ENCODE measurements at places on chromosomes 1 and 21.

GRCh38 chr21:36403713-36404112, 18.5 kb downstream of the CHAF1B start:
- DNase-seq, result no peak

DNA sequence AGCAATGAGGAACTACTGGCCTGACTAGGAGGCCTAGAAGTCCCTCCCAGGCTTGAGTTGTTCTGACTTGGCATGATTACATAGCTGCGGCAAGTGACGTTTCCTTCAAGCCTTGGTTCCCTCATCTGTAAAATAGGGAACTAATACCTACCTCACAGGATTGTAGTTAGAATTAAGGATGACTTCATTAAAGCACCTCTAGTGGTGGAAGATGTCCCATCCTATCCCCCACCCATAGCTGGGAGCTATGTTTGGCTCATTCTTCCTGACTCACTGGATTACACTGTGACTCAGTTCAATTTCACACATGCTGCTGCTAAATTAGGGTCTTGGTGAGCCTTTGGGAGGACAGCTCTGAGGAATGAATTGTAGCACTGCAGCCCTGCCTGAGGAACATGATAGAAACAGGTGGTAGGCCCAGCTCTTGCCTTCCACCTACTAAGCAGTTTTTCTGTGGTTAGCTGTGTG, 6.0 kb upstream of the SHISA4 start:
- no peak for DNase-seq

DNA sequence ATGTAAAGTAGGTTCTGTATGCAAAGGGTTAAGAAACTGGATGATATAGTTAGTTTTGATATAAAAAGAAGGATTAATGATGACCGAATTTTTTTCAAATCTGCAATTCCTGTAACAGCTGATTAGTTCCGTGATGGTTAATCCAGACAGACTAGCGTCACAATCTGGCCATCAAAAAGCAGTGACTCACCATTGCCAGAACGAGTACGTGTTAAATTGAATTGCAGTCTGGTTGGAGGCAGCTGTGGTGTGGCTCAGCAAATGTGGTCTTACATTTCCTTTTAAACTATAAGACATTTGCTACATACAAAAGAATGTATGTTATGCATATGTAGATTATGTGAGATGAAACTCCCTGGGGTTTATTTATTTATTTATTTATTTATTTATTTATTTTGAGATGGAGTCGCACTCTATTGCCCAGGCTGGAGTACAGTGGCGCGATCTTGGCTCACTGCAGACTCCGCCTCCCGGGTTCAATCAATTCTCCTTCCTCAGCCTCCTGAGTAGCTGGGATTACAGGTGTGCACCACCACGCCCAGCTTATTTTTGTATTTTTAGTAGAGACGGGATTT, 139.8 kb downstream of the RYR2 start:
- no peak for DNase-seq

- no peak for DNase-seq
Observed at GRCh38 chr1:181807251-181807650, 254.3 kb downstream of the ZNF648 start.

DNA sequence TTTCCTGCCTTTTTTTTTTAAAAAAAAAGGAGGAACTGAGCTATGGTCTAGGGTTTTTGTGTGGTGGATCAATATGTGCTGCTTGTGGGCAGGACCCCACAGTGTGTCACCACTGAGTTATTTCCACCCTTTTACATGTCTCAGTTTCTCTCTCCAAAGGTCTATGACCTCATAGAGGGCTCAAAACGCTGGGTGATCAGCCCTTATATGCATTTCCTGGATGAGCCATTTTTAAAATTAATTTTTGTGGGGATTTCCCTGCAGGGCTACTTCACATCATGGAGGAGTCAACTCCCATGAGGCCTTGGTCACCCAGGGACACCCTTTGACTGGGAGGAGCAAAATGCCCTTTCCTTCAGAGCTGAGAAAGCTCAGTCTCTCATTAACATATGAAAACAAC, 20.7 kb upstream of the HAO2 start:
- DNase-seq, result no peak

- no peak for DNase-seq
Observed at GRCh38 chr1:87501738-87502137, 173.1 kb downstream of the LMO4 start.

DNA sequence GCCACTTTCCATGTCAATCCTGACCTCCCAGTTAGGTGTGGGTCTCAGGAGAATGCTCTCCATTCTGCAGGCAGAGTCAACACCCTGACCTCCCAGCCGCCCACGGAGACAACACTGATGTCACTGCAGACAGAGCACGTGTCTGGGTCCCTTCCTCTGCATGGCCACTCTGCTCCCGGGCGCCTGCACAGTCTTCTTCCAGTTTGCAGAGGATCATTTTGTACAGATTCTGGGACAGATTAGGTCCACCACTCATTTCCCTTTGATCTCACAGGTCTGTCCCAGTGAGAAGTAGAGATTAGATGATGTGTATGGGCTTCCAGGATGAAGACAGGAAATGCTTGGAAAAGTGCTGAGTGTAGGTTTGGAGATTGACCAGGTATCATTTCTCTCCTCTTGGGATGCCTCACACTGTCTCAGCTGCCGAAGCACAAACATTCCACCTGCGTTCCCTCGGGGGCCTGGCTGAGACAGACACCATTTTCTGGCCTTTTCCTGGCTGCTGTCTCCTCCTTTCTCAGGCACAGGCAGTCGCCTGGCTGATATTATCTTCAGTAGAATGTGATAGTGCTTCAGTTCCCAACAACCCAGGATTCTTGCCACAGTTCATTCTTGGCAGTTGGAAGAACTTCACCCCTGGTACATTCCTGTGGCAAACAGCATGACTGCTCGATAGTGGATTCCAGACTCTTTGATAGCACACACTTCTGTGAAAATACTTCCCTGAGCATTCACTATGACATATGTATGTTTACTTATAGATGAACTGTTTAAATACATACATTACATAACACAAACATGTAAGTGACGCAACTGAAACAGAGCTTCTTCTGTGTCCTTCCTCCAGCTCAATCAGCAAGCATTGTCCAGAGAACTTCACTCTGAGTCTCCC, 7.9 kb downstream of the MYBPHL start:
- peak; percentile 34 for DNase-seq

DNA sequence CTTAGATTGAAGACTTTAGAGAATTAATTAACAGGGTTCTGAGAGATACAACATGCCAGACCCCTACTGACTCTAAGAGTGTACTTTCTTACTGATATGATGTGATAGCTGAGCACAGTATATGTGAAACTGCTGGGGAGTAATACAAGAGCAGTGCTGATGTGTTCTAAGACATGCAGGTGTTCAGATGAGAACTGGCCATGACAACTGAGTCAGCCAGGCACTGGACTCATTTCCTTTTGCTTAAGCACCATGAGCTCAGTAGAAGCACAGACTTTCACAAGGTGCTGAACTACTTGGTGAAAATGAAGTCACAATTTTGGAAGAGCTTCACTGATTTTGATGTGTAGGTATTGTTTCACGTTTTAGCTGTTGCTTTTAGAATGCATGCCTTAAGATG, 15.9 kb upstream of the POGZ start:
- DNase-seq, result no peak

DNA sequence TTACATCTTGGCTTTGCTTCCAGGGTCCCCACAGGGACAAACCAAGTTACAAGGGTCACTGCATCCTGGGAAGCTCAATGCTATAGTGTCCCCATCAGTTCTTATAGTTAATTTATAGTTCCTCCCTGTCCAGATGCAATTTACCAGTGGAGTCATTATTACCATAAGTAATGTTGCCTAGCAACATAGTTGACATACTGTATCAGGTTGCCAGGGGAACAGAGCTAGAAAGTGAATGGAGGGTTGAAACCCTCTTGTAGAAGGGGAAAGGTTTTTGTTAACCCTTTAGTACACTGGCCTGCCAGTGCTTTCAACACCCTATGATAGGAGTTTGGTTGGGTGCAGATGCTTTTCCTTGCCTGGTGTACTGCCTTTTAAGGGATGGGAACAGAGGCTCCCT, 34.3 kb upstream of the TTC4 start:
- no peak for DNase-seq

- DNase-seq, result no peak
Observed at GRCh38 chr1:235832011-235832410, 34.7 kb downstream of the LYST start.

DNA sequence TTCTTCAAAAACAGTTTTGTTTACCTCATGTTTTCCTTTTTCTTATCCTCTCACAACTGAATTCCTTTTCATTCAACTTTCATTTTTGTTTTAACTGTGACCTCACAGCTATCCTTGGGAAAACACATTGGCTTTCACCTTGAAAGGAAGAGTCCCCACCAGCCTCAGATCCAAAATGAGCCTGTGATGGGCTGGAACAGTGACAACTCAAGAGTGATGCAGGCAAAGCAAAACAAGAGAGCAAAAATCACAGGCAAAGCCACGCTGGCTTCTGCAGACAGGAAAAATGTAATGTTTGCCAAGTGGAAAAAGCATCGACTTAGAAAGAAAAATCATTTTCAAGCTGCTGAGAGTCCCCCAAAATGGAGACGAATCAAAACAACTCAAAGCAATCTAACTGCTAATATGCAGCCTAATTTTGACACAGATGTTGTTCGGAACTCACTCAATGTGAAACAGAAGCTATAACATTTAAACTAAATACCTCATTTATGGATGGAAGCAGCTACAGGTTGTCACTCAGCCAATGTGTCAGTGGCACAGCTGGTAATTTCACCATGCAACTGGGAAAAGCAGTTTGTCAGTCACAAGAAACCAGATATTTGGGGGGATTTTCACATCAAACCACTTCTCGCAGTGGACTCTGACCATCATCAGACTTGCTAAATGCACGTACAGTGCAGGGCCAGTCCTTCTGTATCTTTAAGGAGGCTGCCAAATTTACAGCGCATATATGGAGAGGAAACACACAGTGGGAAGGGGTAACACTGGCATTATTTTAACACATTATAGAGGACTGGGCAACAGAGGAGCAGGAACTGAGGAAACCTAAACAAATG, 50.7 kb downstream of the ALG14 start:
- no peak for DNase-seq

GRCh38 chr1:94321662-94322061, 84.3 kb upstream of the ARHGAP29 start:
- no peak for DNase-seq

- DNase-seq, result no peak
Observed at GRCh38 chr1:73701826-73702225, 496.1 kb downstream of the LRRIQ3 start.

GRCh38 chr1:109570414-109570813, 22.0 kb downstream of the GNAI3 start:
- DNase-seq, result no peak

DNA sequence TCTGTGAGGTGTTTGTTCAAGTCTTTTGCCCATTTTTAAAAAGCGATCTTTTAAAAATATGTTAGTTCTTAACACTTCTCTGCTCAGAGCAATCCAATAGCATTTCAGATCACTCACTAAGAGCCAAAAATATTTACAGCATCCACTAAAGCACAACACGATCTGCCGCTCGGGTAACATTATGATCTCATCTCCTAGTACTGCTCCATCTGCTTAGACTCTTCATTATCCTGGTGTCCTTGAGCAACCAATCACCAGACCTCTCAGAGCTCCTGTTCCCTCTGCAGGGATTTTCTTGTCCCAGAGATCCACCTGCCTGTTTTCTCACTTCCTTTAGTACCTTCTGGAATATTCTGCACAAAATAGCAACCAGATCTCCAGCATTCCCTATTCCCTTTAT, 235.3 kb upstream of the ESRRG start:
- DNase-seq, result no peak

DNA sequence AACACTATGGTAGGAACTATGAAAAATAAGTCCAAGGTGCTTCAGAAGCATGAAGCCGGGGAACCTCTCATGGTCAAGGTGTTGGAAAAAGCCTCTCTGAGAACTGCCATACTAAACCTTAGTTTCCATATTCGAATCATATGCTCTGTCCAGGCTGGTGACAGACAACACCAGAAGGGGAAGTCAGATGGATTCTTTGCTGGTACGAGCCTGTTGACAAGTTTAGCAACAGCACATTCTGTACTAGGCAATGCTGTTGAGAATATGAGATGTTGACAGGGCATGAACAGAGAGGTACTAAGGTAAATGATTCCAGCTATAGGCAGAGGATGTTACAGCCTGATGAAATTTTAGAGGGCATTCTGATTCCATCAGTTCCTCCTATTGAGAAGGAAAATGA, 461.3 kb upstream of the ZRANB2 start:
- DNase-seq, result no peak

GRCh38 chr1:147077523-147077922, 94.7 kb downstream of the PRKAB2 start:
- DNase-seq, result no peak

GRCh38 chr1:159919236-159919865, 6.0 kb downstream of the TAGLN2 start:
- DNase-seq, result no peak

- peak; percentile 19 for DNase-seq
Observed at GRCh38 chr1:6052543-6053205, 7.0 kb downstream of the KCNAB2 start.

GRCh38 chr1:234851450-234852438, 241.8 kb upstream of the IRF2BP2 start:
- DNase-seq, result no peak

DNA sequence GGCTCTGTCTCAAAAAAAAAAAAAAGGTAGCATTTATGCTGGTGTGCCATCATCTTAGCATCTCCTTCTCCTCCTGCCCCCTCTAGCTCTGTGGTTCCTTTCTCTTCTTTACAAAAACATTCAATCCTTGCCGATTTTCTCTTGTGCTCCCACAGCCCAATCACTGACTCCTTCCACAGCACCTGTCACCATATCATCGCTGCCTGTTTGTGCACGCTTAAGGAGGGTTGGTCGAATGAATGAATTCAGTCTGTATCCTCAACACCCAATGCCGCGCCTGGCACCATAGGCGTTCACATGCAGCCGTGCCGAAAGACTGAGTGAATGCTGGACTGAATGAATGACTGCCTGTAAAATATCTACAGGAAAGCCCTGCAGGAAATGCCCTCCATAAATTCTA, 7.9 kb downstream of the RNU5D-1 start:
- DNase-seq, result no peak

- DNase-seq, result no peak
Observed at GRCh38 chr1:183281039-183281438, 95.0 kb downstream of the LAMC2 start.

- DNase-seq, result no peak
Observed at GRCh38 chr1:208374391-208374941, 130.3 kb upstream of the PLXNA2 start.

GRCh38 chr1:227774821-227775661, 39.8 kb downstream of the SNAP47 start:
- no peak for DNase-seq

GRCh38 chr1:55708781-55709180, 493.6 kb upstream of the USP24 start:
- no peak for DNase-seq

- no peak for DNase-seq
Observed at GRCh38 chr1:31005198-31005597, 60.3 kb downstream of the PUM1 start.
